ENCODE measurements at places on chromosomes 4 and X. TPM values are rescaled to one million over a fixed set of nuclear protein-coding genes. Genes with fewer than 3 reads are reported as not detected.
A peak's percentile ranks its signal among the peaks of the same experiment; 100 is the strongest.

DNA sequence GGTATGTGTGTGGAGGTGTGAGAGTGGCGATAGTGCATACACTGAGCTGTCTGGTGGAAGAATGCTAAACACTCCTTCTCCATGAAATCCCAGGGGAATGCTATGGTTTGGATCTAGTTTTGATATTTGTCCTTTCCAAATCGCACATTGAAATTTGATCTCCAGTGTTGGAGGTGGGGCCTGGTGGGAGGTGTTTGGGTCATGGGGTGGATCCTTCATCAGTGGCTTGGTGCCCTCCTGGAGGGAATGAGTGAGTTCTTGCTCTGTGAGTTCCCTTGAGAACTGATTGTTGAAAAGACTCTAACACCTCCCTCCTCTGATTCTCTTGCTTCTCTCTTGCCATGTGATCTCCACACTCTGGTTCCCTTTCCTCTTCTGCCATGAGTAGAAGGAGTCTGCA, 114.1 kb upstream of the HHIP start:
- H3K27ac ChIP-seq, result no peak overlapping the region
- no peaks in the 10 kb centered on the region for H3K27me3 ChIP-seq
- no peaks in the 10 kb centered on the region for H3K36me3 ChIP-seq
- H3K4me3 ChIP-seq, result no peak overlapping the region

DNA sequence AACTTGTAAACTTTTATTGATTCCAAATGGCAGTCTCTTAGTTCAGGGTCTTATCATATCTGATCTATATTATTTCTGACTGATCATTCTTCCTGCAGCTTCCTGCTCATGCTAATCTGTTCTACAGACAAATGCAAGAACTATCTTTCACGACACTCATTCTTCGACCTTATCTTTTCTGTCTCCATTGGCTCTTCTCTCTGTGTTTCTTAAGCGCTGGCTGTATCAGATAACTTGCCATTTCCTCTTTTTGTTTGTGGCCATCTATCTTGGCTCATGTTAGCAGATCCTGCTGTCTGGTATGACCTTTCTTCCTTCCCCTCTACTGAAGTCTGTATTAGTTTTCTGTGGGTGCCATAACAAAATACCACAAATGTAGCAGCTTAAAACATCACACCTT, 230.5 kb upstream of the PUDP start:
- H3K27ac ChIP-seq, result no peak overlapping the region
- no peaks in the 10 kb centered on the region for H3K4me1 ChIP-seq
- no peaks in the 10 kb centered on the region for H3K27me3 ChIP-seq
- H3K4me3 ChIP-seq, result no peak overlapping the region
- no peaks in the 10 kb centered on the region for H3K36me3 ChIP-seq

GRCh38 chrX:154486396-154487207, at the start of gene UBL4A:
Gene UBL4A, minus strand, starts transcription at chrX:154486615. Its CDS starts 31 bp downstream, at chrX:154486584.
- DNase-seq, result no peak
- H3K4me3 ChIP-seq, result peak within 1 kb of the TSS; percentile 76
- no peaks in the 10 kb centered on the region for H3K36me3 ChIP-seq
- peaks cover 52% of the 10 kb centered on the region for H3K4me1 ChIP-seq
- no peaks in the 10 kb centered on the region for H3K27me3 ChIP-seq

DNA sequence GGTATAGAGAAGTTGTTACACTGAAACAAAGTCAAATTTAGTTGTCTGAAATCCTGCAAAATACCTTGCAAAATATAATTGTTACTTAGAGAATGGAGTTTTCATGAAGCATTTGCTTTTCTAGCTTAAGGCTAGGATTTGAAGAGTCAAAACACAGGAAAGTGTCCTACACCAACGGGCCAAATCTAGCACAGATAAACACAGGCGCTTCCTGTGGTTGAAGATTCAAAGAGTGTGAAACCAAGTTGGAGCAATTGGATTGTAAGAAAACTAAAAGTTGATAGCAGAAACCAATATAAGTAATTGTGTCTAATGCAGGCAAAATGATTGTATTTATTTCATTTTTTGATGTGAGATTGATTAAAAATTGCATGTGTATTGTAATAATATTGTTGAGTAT, 2002.5 kb upstream of the TENM3 start:
- H3K27me3 ChIP-seq, result no peaks in the 10 kb centered on the region
- H3K36me3 ChIP-seq, result no peaks in the 10 kb centered on the region
- no peak for DNase-seq
- no peak overlapping the region for H3K4me3 ChIP-seq

- H3K27me3 ChIP-seq, result peaks cover 6% of the 10 kb centered on the region
- no peak for DNase-seq
- H3K27ac ChIP-seq, result no peak overlapping the region
- no peaks in the 10 kb centered on the region for H3K4me1 ChIP-seq
These were observed 22.8 kb upstream of the FMR1NB start for GRCh38 chrX:147958291-147958690.

DNA sequence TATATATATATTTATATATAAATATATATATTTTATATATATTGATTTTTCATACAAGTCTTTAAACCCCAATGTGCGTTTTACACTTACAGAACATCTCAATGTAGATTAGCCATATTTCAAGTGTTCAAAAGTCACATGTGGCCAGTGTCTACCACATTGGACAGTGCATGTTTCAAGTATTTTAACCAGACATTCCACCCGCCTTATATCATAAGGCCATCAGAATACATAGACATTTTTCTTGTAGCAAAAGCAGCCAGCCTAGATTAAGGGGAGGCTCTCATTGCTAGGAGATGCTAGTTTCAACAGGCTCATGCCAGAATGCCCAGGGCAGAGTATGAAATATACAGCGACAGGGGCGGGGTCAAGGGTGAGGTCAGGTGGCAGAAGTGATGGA, 202.0 kb downstream of the NR3C2 start:
- peaks cover 23% of the 10 kb centered on the region for H3K4me1 ChIP-seq
- H3K27ac ChIP-seq, result no peak overlapping the region
- no peaks in the 10 kb centered on the region for H3K27me3 ChIP-seq
- H3K4me3 ChIP-seq, result no peak overlapping the region

DNA sequence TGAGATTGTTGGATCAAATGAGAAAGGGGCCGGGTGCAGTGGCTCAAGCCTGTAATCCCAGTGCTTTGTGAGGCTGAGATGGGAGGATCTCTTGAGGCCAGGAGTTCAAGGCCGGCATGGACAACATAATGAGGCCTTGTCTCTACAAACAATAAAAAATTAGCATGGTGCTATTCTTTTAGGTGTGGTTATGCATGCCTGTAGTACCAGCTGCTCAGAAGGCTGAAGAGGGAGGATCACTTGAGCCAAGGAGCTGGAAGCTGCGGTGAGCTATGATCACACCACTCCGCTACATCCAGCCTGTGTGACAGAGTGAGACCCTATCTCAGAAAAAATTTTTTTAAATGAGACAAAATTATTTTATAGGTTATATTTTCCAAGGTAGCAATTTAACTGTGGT, 49.7 kb upstream of the TMEM150C start:
- H3K27ac ChIP-seq, result no peak overlapping the region
- H3K4me1 ChIP-seq, result no peaks in the 10 kb centered on the region
- no peaks in the 10 kb centered on the region for H3K36me3 ChIP-seq
- H3K27me3 ChIP-seq, result peaks cover 6% of the 10 kb centered on the region
- no peak for DNase-seq

GRCh38 chrX:23389196-23389792, 54.6 kb downstream of the PTCHD1 start:
- H3K4me3 ChIP-seq, result no peak overlapping the region
- no peak overlapping the region for H3K27ac ChIP-seq
- H3K27me3 ChIP-seq, result no peaks in the 10 kb centered on the region

DNA sequence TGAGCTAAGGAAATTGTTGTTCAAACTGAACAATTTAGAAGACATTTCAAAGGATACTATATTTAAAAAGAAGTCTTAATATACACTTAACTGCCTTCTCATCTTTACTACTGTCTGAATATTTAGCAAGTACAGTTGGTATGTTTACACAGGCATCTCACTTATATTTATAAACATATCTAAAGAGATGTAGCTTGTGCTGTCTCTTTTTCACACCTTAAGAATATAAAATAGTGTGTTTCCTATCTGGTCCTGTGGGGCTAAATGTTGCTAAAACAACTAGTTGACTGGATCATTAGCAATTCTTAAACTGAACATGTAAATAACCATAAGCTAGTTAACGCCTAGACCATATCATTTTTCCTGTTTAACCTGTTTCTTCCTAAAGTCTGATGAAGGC, 336.3 kb downstream of the PPP3CA start:
- H3K27ac ChIP-seq, result no peak overlapping the region
- DNase-seq, result no peak
- no peaks in the 10 kb centered on the region for H3K27me3 ChIP-seq
- no peak overlapping the region for H3K4me3 ChIP-seq

DNA sequence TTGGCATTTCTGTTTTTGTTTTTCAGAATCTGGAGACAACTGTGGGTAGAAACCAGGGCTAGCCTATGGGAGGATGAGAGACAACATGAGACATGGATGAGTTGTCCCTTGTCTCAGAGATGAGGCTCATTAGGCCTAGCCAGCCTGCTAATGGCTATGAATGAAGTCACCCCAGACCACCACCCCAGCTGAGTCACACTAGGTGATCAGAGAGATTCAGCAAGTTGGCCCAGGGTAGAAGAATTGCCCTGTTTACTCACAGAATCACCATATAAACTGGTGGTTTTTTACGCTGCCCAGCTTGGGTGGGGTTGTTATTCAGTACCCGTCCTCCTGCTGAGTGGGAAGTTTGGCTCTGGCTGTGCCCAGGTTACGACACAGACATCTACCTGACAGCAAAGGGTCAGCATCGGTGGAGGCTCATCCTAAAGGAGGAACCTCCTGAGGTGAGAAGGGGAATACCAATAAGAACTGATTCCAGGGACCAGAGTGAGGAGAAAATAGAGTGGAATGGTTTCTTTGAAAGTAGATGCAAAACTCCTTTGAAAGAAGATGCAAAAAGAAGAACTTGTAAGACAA, 17.2 kb upstream of the ARSJ start:
- no peak for DNase-seq
- H3K36me3 ChIP-seq, result no peaks in the 10 kb centered on the region
- H3K4me3 ChIP-seq, result no peak overlapping the region

DNA sequence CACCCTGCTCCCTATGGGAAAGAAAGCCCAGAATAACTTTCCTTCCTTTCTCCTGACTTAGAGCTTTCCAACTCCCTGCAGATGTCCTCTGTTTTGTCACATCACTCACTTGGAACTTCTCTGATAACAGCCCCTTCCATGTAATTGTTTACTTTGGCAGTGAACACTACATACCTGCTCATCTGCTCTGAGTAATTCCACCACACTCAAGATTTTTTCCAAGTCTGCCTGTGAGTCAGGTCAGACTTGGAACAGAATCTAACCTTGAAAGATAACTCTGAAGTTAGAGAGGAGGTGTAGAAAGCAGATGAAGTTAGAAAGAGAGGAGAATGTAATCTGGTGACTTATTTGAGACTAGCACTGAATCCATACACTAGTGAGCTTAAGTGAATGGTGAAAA, 7.4 kb downstream of the MAGEB10 start:
- no peak overlapping the region for H3K4me3 ChIP-seq
- H3K27me3 ChIP-seq, result no peaks in the 10 kb centered on the region
- no peak overlapping the region for H3K27ac ChIP-seq
- DNase-seq, result no peak
- H3K4me1 ChIP-seq, result peaks cover 1% of the 10 kb centered on the region

DNA sequence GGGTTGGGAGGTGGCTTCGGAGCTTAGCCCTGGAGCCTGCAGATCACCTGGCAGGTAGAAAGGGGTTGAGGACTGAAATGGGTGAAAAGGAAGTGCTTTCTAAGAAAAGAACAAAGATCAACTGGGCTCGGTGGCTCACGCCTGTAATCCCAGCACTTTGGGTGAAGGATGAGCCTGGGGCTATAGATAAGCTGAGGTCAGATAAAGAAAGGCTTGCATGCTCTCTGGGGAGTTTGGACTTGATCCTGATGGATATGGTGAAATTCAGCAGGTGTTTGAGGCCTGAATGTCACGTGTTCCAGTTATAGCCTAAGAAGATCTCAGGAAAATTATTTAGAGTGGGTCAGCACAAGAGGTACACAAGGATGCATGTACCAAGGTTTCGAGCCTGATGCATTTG, 40.8 kb downstream of the SLC34A2 start:
- H3K27ac ChIP-seq, result no peak overlapping the region
- no peak overlapping the region for H3K4me3 ChIP-seq
- DNase-seq, result no peak
- H3K27me3 ChIP-seq, result no peaks in the 10 kb centered on the region
- no peaks in the 10 kb centered on the region for H3K36me3 ChIP-seq
- no peaks in the 10 kb centered on the region for H3K4me1 ChIP-seq

GRCh38 chr4:995311-996026, 2.3 kb upstream of the SLC26A1 start:
- no peak for DNase-seq
- no peaks in the 10 kb centered on the region for H3K36me3 ChIP-seq
- peaks cover 6% of the 10 kb centered on the region for H3K27me3 ChIP-seq

- H3K4me1 ChIP-seq, result no peaks in the 10 kb centered on the region
- H3K36me3 ChIP-seq, result no peaks in the 10 kb centered on the region
- no peak overlapping the region for H3K4me3 ChIP-seq
- no peak for DNase-seq
These were observed 73.6 kb upstream of the ELOVL6 start for GRCh38 chr4:110271986-110272385.

Gene ZFP92
- 0.49 TPM for total RNA-seq

Gene VEGFC
- total RNA-seq, result not detected

Gene MAGEA1
- not detected for total RNA-seq

Gene UNC5C
- total RNA-seq, result not detected
